Stimulated activated naive CD4-positive, alpha-beta T cell (primary cell): ENCODE measurements at places on chromosomes 6 and 20.

- DNase-seq = no peak
Observed at GRCh38 chr20:46011631-46012482, 3.1 kb downstream of the MMP9 start.

DNA sequence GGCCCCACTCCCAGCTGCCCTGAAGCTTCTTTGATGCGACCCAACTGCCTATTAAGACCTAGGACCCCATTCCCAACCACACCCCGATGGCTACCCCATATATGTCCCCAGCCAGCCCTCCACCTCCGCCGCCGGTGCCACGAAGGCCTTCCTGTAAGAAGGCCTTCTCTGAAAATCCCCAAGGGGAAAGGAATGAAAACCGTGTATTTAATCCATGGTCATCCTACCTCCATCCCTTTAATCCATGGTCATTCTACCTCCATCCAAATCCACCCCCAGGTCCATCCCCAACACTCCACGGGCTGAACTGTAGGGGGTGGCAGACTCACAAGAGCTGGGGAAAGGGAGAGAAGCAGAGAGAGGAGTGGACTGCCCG is 545 bp upstream of the VSX1 start:
- DNase-seq = no peak

- no peak for DNase-seq
Observed at GRCh38 chr6:84912472-84913322, 148.3 kb upstream of the TBX18 start.

DNA sequence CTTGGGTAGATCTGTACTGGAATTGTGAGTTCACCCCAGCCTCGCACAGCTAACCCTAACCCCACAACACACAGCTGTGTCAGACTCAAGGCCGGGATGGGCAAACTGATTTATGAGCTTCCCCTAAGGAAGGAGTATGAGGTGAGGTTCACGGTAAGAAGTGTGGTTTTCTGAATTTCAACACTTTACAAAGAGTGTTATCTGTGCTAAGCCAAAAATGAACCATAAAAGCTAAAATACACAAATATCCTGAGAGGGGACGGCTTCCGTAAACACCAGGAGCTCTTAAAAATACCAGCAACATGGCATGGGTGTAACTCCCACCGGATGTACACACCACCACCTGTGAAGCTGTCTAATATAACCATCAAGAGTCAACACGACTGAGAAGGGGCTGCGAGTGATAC is 101.2 kb downstream of the ATP9A start:
- DNase-seq = no peak

- no peak for DNase-seq
Observed at GRCh38 chr20:34165018-34165619, 53.1 kb upstream of the EIF2S2 start.

DNA sequence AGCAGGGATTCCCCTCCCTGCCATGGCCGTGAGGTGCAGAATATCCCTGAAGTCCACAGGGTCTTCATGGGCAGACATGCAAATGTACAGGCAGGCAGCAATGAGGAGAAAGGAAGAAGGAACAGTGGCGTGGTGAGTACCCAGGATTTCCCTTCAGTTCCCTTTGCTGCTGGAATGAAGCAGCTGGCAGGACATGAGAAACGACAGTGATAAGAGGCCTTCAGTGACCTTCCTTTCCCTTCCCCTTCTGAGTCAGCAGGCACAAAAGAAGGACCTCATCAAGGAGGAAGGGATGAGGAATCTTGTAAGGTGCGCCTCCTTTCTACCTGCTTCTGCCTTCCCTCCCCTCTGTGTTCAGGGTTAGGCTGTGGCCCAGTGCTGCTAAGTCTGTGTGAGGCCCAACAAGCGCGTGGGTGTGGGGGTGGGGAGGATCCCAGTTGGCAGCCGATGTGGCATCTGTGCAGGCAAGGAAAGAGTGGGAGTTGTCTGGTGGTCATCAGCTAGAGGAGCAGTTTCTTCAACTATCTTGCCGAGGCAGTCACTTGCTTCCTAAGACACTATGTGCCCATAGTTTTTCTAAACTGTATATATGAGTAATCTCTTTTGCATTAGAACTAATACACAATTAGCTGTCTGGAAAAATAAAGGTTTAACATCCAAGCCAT is 29.5 kb upstream of the FBXO9 start:
- DNase-seq = no peak

- DNase-seq = no peak
Observed at GRCh38 chr6:37176268-37177076, 6.5 kb downstream of the PIM1 start.
